ENCODE measurements at places on chromosomes 13 and 19. TPM values are rescaled to one million over a fixed set of nuclear protein-coding genes. Genes with fewer than 3 reads are reported as not detected.

TMPRSS9 gene
- total RNA-seq, result not detected

MYO16 gene
- 0.03 TPM for total RNA-seq

SLC7A9 gene
- total RNA-seq, result 0.27 TPM

MEDAG gene
- 0.06 TPM for total RNA-seq

CEACAM16 gene
- total RNA-seq, result 0.24 TPM

SERPINE3 gene
- not detected for total RNA-seq

VSIG10L gene
- total RNA-seq, result 6.8 TPM

GFY gene
- 0.21 TPM for total RNA-seq

PSPN gene
- total RNA-seq, result 0.65 TPM

RPL13A gene
- total RNA-seq, result 4,207 TPM

SIGLEC7 gene
- total RNA-seq, result not detected

DIAPH3 gene
- 6.7 TPM for total RNA-seq

Measured in A549 treated with CORT108297 at 1 μM for 4 hours (cell line).